ENCODE measurements at places on chromosomes 7 and 10.

GRCh38 chr10:110483633-110484032 lies 14.1 kb upstream of the DUSP5 start:
- DNase-seq: no peak

GRCh38 chr7:32357535-32358277 lies 132.5 kb downstream of the LSM5 start:
- DNase-seq: no peak

DNA sequence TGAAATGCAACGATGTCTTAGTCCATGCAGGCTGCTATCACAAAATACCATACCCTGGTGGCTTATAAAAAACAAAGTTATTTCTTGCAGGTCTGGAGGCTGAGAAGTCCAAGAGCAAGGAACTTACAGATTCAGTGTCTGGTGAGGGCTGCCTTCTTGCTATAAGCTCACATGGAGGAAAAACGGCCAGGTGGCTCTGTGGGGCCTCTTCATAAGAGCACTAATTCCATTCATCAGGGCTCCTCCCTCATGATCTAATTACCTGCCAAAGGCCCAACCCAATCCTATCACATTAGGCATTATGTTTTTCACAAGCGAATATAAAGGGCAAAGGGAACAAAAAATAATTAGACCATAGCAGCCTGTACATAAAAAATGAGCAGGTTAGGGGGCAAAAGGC lies 35.4 kb downstream of the PAPSS2 start:
- DNase-seq: no peak

DNA sequence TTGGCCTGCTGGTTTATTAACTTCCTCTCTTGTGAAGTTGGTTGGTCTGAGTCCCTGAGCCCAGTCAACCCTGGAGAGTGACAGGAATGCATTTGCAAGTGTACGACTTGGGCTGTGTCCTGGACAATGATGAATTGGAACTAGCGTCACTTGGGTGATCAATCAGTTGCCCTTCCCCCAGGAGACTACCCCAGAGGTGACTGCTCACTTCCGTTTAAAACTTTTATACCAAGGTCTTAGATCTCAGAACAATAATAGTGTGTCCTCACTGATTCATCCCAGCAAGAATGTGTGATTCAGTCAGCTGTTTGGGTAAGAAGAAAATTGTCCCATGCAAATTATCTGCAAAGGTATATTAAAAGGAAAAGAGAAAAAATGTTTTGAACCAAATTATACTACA lies 102.9 kb upstream of the ARMC3 start:
- no peak for DNase-seq

- DNase-seq: peak; percentile 39
Observed at GRCh38 chr7:55515569-55516279, 56.6 kb downstream of the VOPP1 start.

- DNase-seq: no peak
Observed at GRCh38 chr10:1782841-1783240, 45.5 kb upstream of the ADARB2 start.

GRCh38 chr10:120456626-120457430 lies at the start of gene PLPP4:
PLPP4 (plus strand) TSS chr10:120457227; CDS start chr10:120457306, 79 bp downstream.
- DNase-seq: peak; percentile 42

- DNase-seq: no peak
Observed at GRCh38 chr10:113056441-113057021, 106.5 kb downstream of the TCF7L2 start.

DNA sequence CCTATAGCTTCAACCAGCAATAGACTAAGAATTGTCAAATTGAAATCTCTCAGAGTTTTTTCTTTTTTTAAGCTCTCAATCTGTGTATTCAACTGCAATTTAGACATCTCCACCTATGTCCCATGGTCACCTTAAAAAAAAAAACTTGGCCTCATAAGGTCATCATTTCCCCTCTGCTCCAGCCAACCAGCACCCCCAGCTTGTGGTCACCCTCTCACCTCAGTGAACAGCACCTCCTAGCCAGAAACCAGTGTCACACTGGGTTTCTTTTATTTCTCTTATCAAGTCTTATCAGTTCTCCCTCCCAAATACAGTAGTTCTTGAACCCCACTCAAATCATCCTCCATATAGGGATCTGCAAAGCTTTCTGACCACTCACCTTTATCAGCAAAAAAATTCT lies 4.0 kb downstream of the ITGB1 start:
- DNase-seq: no peak

- DNase-seq: no peak
Observed at GRCh38 chr10:42981358-42982236, 95.3 kb upstream of the RET start.

Measured in hypothalamus (tissue), 51 donors.